ENCODE measurements at places on chromosomes 2 and 18. TPM values are rescaled to one million over a fixed set of nuclear protein-coding genes. Genes with fewer than 3 reads are reported as not detected.

Gene RTN4
- total RNA-seq = 76.4 TPM

Gene ERFE
- 0.40 TPM for total RNA-seq

Gene C1QL2
- not detected for total RNA-seq

Gene SERPINB10
- not detected for total RNA-seq

Gene CLEC4F
- total RNA-seq = not detected

- DNase-seq = no peak
Observed at GRCh38 chr18:61402726-61403125, 69.5 kb downstream of the CDH20 start.

DNA sequence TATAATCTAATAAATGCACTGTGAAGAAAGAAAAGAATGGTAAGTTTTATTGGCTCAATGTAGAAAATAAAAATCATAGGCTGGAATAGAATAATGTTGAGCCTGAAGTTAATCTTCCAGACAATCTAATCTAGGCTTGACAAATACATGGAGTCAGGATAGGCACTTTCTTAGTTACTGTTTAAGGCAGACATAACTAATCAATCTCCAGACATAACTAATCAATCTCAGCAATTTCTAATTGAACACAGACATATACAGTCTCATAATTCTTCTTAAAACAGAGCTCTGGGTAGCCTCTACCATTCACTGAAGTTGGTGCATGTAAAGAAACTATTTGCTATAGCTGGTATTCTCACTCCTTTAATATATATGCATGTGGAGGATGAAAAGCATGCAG lies 150.1 kb upstream of the CTAGE1 start:
- no peak for DNase-seq

DNA sequence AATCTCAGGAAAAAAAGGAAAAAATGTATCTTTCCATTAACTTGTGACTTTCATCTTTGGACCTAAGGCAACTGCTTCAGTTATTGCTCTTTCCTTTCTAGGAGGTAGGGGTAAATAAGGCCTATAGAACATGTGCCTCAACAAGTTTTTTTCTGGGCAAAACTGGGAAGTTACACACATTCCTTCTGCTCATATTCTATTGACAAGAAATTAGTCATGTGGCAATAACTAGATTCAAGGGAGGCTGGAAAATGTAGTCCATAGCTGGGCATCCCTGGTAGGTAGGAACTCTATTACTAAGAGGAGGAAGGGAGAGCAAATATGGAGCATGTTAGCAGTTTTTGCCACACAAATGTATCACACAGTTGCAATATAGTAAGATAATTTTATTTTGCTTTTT lies 37.7 kb upstream of the NEMP2 start:
- no peak for DNase-seq
